ENCODE measurements at places on chromosomes 11 and 22. TPM values are rescaled to one million over a fixed set of nuclear protein-coding genes. Genes with fewer than 3 reads are reported as not detected.
A peak's percentile ranks its signal among the peaks of the same experiment; 100 is the strongest.

Gene SYTL2
- 28.3 TPM for total RNA-seq

Gene MIOX
- total RNA-seq: not detected

Gene PKP3
- 0.69 TPM for total RNA-seq

Gene GSTT2
- not detected for total RNA-seq

Gene BRSK2
- total RNA-seq: 14.1 TPM

Gene OSBPL5
- total RNA-seq: 20.9 TPM

Gene CALCA
- 17.6 TPM for total RNA-seq

Gene CD248
- 26.6 TPM for total RNA-seq

Gene BDNF
- 2.7 TPM for total RNA-seq

Gene OR52E8
- not detected for total RNA-seq

Gene KRTAP5-9
- total RNA-seq: not detected

Gene VPREB3
- not detected for total RNA-seq

- no peak for DNase-seq
These were observed 23.2 kb downstream of the IFITM10 start for GRCh38 chr11:1727096-1727690.

- no peak for DNase-seq
These were observed 1.9 kb downstream of the CEP57 start for GRCh38 chr11:95792200-95792599.

DNA sequence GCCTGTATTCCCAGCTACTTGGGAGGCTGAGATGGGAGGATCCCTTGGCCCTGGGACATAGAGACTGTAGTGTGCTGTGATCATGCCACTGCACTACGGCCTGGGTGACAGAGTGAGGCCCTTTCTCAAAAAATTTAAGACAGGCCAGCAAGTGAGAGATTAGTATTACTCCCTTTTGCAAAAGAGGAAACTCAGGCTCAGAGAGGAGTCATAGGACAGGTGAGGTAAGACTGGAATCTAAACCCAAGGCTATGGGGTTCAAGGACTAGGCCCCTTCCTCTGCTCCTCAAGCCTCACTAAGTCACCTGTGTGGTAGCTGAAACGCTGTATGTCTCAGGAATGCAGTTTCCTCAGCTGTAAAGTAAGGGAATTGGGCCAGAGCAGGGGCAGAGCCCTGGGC, 1.6 kb upstream of the P2RY2 start:
- no peak for DNase-seq

GRCh38 chr11:69344570-69345145, 50.7 kb downstream of the MYEOV start:
- DNase-seq: no peak

DNA sequence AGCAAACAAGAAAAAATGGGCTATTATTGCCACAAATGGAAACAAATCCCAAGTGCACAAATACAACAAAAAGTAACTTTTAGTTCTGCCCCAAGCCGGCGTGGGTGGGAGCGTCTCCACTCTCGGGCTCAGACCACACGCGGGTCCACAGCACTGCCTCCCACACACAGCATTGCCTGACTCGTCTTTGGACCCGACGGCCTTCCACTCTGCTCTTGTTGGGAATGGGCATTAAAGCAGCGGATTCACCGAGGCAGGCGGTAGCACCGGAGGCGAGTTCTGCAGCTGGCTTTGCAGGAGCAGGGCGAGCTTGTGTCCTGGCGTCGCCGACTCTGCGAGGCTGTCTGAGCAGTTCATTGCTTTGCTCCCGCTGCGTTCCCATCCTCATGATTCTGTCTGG, 23.0 kb downstream of the NADSYN1 start:
- no peak for DNase-seq

- no peak for DNase-seq
These were observed 37.5 kb downstream of the ADAMTS15 start for GRCh38 chr11:130485983-130486382.

GRCh38 chr11:112810951-112811350, 150.3 kb upstream of the NCAM1 start:
- DNase-seq: no peak

- peak; percentile 74 for DNase-seq
These were observed 56.0 kb upstream of the BID start for GRCh38 chr22:17830043-17830961.

DNA sequence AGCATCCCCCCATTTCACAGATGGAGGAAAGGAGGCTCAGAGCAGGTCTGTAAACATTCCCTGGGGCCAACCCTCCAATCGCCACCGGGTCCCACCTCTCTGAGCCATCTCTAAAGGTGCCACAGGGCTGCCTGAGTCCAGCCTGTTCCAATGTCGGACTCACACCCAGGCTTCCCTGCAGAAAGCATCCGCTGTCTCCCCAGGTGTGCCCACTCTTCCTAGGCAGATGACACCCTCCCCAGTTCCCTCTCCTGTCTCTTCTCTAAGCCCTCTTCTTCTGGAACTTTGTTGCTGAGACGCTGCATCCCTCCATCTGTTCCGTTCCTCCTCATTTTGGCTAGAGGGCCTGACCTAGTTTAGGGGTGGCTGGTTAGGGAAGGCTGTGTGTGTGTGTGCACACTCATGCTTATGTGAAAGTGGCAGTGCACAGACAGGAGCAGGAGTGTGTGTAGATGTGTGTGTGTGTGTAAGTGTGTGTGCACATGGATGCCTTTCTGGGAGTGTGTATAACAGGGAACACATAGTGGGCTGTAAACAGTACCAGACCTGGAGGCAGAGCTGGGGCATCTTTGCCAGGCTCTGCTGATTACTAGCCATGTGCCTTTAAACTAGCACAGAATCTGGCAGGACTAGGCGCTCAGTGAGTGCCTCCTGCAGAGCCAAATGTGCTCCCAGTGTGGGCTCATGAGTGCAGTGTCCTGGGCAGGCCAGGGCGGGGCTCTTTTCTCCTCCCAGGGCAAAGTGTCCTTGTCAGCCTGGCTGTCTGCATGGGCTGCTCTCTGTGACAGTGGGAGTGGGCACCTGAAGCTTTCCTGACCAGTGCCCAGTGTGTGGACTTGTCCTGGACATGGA, 77.3 kb upstream of the NECTIN1 start:
- no peak for DNase-seq

- no peak for DNase-seq
These were observed 69.9 kb downstream of the PTPRJ start for GRCh38 chr11:48050304-48050703.

DNA sequence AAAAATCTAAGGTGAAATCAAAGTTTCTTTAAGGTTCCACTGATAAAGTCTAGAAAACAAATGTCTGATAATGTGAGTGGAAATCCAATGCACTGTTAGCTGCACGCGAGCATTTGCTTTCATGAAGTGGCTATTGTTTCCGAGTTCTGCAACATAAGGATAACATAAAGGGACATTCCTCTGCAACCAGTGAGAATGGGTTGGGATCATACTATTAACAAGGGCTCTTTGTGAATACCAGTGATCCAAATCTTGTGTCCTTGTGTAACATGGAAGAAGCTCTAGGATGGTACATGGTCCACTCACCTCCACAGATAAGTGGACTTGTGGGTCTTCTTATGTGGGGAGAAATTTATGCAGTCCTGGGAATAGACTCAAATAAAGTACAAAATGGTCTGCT, 24.6 kb downstream of the APIP start:
- DNase-seq: no peak

GRCh38 chr22:23501708-23502107, 78.4 kb downstream of the IGLL1 start:
- no peak for DNase-seq

DNA sequence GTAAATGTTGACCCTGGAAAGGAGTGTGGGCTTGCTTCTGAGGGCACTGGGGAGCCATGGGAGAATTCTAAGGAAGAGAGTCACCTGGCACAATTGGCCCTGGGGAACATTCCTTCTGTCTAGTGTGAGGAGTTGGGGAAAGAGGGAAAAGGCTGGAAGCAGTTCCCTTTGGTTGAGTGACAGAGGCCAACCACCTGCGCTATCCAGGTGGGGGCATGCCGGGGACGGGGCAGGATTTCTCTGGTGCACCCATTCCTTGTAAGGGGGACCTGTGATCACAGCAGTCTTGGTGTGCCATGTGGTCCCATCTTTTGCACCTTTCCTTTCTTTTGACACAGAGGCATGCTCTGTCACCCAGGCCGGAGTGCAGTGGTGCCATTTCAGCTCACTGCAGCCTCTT, 92.1 kb upstream of the GRK3 start:
- no peak for DNase-seq

GRCh38 chr11:46247090-46247489, 30.4 kb upstream of the CREB3L1 start:
- DNase-seq: no peak

- no peak for DNase-seq
These were observed 89.0 kb upstream of the OR4B1 start for GRCh38 chr11:48127521-48128183.

DNA sequence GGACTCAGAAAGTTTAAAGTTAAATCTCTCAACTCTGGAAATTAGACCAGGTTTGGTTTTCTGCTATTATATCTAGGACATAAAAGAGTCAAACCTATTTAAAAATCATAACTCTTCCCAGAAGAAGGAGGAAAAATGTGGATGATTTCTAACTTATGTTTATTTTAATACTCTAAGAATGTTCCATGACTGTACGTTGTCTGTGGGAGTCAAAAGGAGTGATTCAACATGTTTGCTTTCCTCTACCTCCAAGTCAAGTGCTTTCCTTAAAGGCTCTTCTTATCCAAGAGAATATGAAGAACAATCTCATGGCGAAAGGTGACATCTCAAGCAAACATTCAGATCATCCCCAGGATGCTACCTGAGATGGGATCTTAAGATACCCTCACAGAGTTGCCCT, 21.6 kb downstream of the OR51E1 start:
- DNase-seq: no peak

- DNase-seq: no peak
These were observed 94.7 kb upstream of the NAV2 start for GRCh38 chr11:19617696-19618523.

- DNase-seq: no peak
These were observed 24.0 kb downstream of the SLC43A1 start for GRCh38 chr11:57491371-57492061.

DNA sequence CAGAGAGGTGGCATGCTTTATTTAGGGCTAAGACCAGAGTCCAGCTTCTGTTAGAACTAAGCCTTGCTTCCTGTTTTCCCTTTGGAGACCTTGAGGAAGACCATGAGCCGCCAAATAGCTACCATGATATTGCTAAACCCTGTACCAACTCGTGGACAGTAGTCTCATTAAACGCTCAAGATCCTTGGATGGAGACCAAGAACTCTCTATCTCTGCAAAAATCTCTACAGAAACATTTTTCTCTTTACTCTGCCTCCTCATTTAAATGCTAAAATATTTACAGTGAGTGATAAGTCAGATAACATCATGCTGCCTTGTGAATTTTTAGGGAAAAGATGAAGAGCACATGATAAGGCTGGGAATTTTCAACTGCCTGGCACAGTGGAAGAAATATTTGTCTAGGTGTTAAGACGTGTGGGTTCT, 197.8 kb downstream of the MAML2 start:
- DNase-seq: no peak

- DNase-seq: no peak
These were observed 1462.3 kb downstream of the BRD1 start for GRCh38 chr22:48365386-48365785.

- DNase-seq: no peak
These were observed 65.2 kb upstream of the CRYBB3 start for GRCh38 chr22:25134451-25134850.

- DNase-seq: no peak
These were observed 247.6 kb upstream of the TBCEL start for GRCh38 chr11:120775986-120776951.

DNA sequence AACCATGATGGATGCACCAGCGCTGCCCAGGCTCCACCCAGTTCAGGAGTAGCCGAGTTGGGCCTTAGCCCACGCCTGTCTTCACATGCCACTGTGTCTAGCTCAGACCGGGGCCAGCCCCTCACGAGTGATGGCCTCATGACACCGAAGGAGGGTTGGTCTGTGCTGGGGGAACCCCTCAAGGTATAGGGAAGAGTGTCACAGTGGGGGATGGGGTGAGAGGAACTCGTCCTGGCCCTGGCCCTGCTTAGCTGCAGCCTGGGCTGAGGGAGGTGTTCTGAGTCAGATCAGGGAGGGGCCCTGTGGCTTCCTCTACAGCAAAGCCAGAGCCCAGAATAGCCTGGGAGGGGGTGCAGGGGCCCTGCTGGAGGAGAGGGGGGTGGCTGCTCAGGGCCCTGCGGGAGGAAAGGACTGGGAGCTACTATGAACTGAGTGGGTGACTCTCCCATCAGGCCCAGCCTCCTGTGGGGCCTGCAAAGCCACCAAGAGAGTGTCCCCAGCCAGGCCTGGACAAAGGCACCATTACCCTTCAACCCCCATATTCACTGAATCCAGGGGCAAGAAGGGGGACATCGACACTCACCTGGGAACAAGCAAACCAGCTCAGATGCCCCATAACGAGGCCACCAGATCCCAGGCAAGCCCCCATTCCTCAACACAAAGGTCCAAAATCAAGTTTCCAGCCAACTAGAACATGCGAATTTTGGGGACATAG, 41.2 kb downstream of the IGLL5 start:
- no peak for DNase-seq

DNA sequence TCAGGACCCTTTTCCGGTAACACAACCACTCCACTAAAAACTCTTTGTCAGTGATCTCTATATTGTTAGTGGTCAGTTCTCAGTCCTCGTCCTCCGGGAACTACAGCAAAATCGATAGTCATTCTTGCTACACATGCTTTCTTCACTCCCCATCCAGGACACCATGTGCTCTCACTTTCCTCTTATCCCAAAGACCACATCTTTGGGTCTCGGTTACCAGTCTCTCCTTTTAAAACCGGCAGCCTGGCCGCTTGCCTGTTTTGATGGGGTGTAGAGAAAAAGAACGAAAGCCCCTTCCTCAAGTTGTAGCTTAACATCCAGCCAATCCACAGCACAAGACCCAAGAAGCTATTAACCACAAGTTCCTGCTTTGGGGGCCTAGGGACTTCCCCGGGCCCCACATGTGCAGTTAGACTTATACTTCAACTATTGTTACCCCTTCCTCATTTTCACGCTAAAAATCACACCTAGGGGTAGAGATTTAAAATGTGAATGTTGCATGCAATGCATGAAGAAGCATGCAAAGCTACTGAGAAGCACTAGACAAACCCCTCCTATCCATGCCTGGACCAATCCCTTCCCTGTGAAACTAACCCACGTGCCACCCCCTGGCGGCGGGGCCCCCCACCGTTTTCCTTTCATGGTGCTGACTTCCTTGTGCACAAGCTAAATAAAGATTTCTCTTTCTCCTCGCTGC, 1.5 kb upstream of the TOLLIP start:
- no peak for DNase-seq

DNA sequence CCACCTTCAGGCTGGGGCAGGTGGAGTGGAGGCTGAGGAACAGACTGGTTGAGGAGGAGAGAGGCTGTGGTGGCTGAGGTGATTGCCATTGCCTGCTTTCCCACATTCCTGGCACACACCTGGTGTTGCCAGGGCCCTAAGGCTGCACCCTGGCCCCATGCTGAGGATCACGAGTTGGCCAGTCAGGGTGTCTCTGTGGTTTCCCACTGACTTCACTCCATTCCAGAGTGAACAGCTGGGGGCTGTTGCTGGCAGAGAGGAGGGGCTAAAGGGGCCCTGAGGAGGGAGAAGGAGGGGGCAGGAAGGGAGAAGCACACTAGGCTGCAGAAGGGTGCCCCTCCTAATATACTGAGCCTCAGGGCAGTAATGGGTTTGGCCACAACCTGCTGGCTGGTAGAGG, 1.8 kb downstream of the TMEM86A start:
- no peak for DNase-seq
